ENCODE measurements at places on chromosomes 5 and 9.
A peak's percentile ranks its signal among the peaks of the same experiment; 100 is the strongest.

GRCh38 chr5:76406014-76406413 is 2.9 kb downstream of the IQGAP2 start:
- peak; percentile 25 for DNase-seq

DNA sequence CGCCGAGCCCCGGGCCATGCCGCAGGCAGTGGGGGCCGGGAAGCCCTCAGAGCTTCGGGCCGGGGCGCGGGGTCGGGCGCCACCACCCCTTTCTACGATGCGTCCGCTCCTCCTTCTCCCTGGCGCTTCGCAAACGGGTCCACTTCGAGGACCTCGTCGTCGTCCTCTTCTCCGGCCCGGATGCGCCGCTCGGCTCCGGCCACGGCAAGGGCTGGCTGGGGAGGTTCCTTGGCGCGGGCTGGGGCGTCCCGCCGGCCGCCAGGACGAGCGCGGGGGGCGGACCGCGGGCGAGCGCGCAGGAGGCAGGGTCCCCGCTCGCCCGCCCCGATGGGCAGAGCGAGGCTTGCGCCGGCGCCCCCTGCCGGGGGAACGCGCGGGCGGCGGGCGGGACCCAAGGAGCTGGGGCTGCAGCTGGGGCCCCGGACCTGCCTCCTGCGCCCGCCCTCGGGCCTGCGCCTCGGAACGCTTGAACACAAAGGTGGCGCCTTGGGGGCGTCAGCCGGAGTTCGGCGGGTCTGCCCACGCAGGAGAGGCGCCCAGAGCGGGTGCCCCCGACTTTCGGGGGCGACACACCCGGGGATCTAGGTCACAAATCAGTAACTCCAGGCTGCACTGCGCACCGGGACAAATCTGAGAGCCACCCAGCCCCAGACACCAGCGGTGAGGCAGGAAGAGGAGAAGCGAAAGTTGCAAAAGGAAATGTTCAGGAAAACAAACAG is at the start of gene ROR2:
Gene ROR2, minus strand, starts transcription at position 283 of the 719 bp plus-strand sequence.
- DNase-seq, result peak; percentile 90

DNA sequence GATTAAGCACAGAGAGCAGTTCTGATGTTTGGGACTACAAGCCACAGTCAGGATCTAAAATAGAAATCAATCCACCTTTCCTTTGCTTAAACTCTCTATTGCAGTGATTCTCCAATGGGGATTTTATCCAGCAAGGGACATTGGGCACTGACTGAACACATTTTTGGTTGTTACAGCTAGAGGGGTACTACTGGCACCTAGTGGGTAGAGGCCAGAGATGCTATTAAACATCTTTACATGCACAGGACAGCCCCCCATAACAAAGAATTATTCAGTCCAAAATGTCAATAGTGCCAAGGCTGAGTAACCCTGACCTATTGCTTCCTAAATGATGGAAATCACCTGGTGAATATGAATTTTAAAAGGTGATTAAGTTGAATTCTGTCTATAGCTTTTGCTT is 12.0 kb downstream of the ZNF622 start:
- no peak for DNase-seq

GRCh38 chr5:151298063-151298855 is 5.3 kb downstream of the SLC36A3 start:
- DNase-seq, result peak; percentile 16

- no peak for DNase-seq
Measured at GRCh38 chr9:134634176-134634575, 7.4 kb upstream of the COL5A1 start.

DNA sequence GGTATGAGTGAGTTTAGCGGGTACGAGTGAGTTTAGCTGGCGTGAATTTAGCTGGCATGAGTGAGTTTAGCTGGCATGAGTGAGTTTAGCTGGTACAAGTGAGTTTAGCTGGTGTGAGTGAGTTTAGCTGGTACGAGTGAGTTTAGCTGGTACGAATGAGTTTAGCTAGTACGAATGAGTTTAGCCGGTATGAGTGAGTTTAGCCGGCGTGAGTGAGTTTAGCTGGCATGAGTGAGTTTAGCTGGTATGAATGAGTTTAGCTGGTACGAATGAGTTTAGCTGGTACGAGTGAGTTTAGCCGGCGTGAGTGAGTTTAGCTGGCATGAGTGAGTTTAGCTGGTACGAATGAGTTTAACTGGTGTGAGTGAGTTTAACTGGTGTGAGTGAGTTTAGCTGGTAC is 41.0 kb downstream of the PNPLA7 start:
- DNase-seq, result no peak

GRCh38 chr5:139364466-139364865 is 18.6 kb downstream of the SLC23A1 start:
- DNase-seq, result peak; percentile 25

DNA sequence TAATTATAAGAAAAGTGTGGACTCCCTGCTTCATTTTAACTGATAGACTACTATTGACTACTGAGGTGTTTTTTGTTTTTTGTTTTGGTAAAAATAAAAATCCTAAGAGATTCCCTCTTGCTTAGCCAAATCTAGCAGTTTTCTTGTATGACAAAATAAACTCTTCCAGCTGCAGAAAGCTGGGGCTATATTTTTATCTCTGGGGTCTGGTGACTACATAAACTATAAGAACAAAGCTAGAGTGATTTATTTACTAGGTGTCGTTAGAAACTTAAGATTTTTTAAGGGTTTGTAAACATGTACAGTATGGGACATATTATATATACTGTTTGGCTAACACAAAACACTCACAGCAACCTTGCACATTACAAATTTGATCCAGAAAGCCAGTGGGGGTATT is 467.4 kb upstream of the MPDZ start:
- peak; percentile 49 for DNase-seq

DNA sequence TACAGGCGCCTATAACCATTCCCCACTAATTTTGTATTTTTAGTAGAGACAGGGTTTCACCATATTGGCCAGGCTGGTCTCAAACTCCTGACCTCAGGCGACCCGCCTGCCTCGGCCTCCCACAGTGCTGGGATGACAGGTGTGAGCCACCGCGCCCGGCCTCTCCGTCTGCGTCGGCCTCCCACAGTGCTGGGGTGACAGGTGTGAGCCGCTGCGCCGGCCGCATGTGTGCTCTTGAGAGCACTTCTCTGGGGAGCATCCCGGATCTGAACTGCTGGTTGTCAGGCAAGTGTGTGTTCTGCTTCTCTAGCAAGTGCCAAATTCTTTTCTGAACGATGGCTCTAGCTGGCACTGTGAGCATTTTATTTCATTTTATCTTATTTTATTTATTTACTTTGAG is 3.7 kb upstream of the ENTPD2 start:
- peak; percentile 54 for DNase-seq

Measured in muscle of leg (tissue), 16 donors.